ENCODE measurements at places on chromosomes 6 and 20.

DNA sequence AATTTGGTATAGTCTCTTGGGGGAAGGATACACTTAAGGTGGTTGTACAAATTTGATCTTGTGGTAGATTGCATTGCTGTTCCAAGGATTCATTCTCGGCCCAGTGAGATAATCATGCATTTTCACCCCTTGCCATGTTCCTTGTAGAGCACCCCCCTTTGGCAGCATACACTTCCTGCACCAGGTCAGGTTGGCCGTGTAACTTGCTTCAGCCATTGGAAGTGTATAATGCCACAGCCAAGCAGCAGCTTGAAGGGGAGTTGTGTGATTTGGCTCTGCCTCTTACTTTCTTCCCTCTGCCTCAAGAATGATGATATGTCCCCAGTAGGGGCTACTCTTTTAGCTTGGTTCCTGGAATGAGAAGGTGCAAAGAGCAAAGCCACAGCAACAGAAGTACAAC, 21.9 kb downstream of the CCN2 start:
- no peak for DNase-seq

GRCh38 chr20:23537030-23537429, 31.3 kb downstream of the CST9L start:
- DNase-seq, result no peak

- DNase-seq, result no peak
Measured at GRCh38 chr6:50093116-50093937, 43.6 kb upstream of the DEFB112 start.

DNA sequence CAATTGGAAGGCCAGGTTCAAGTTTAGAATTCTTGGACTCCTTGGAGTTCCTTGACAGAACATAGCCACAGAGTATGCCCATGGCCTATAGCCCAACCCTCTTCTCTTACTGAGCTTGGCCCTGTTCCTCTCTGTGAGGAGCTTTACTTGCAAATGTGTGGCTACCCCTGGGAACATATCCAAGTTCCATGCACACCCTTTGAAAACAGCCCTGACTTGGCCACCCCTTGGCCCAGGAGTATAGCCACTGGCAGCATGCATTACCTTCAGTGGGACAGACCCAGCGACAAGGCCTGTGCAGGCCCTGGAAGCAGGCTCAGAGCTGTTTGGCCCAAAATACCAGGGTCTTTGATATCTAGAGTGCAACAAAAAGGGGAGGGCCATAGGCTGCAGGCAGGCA, 19.5 kb upstream of the MAS1 start:
- DNase-seq, result no peak

GRCh38 chr6:6006428-6007365, at the start of gene NRN1:
TSS of gene NRN1 (minus strand) at chr6:6006925. CDS start at chr6:6006749, 176 bp downstream.
- peak; percentile 85 for DNase-seq

GRCh38 chr20:42366626-42367025, 748.4 kb upstream of the CHD6 start:
- no peak for DNase-seq

DNA sequence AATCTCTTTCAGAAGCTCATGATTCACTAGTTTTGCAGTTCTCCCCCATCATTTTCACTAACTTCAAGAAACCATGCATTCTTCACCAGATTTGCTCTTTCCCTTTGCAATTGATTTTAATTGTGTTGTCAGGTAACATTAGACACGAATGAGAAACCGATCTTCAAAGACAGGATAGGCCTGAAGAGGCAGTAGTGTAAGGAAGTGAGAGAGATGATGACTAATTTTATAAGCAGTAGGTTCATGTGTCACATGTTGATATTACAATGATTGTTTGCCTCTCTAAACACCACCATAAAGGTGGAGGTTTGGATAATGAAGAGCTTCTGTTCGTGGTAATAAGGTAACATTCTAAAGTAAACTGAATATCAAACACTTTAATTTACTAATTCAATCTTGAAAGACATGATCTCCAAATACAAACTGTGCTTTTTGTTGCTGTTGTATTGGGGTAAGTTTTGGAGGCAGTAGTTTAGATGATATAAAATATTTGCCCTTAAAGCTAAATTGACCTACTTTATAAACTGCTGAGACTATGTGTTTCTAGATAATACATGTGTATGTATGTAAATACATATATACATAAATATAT, 207.2 kb downstream of the PHACTR1 start:
- no peak for DNase-seq

DNA sequence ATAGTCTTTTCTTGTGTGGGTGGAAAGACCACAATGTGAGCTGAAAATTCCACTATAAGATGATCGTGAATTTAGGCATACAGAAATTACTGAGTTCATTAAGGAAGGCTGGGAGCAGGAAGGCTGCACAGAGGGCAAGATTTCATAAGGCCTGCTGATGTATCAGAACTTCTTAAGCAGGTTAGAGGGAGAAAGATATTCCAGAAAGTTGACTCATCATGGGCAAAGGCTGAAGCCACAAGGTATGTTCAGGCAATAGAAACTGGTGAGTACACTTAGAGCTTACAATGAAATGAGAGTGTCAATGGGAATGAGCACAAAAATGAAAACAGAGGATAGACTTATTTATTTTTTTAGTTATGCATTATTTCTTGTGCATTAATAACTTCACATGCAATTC, 618.6 kb downstream of the CBLN4 start:
- DNase-seq, result no peak

DNA sequence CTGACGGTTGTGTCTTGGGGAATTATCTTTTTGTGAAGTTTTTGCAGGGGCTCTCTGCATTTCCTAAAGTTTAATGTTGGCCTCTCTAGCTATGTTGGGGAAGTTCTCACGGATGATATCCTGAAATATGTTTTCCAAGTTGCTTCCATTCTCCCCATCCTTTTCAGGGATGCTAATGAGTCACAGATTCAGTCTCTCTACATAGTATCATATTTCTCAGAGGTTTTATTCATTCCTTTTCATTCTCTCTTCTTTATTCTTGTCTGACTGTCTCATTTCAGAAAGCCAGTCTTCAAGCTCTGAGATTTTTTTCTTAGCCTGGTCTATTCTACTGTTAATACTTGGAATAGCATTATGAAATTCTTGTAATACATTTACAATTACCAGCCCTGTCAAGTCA, 61.3 kb downstream of the UNC5CL start:
- DNase-seq, result no peak

- DNase-seq, result no peak
Measured at GRCh38 chr6:144278659-144279314, 6.3 kb upstream of the UTRN start.

- no peak for DNase-seq
Measured at GRCh38 chr6:108353853-108354252, 59.0 kb downstream of the AFG1L start.

GRCh38 chr6:31336896-31337496, 20.0 kb downstream of the HLA-B start:
- no peak for DNase-seq

- no peak for DNase-seq
Measured at GRCh38 chr20:50296450-50297375, 106.1 kb downstream of the CEBPB start.

Measured in muscle of back (tissue), 13 donors.